ENCODE measurements at places on chromosomes 11 and 22.

GRCh38 chr11:2797121-2797711, 88.4 kb downstream of the CDKN1C start:
- DNase-seq = no peak

- no peak for DNase-seq
These were observed 2.2 kb downstream of the RIN1 start for GRCh38 chr11:66333896-66334604.

DNA sequence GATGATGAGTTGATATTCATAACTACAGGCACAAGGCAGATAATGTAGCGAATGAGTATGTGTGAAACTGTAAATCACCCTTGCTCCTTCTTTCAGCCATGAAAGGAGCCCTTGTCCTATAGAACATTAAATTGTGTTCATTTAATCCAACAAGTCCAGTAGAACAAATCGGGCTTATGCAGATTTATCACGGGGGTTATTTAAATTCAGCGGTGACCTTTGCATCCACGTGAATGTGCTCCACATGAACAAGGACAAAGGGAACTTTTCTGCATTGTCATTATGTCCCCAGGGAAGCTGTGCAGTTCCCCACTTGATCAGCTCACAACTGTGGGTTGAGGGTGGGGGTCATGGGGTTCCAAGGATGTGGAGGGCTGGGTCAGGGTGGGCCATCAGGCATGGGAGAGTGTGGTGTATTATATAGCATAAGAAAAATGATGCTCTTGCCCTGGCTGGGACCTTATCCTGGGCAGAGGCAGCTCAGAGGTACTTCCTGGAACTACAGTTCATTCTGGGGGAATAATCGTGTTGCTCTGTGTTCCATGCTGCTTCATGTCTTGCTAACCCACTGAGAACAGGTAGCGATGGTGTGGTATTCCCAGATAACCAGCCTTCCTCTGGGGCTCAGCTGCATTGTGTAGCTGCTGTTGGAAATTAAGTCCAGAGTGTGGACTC, 306.6 kb downstream of the FAT3 start:
- no peak for DNase-seq

- peak; percentile 99 for DNase-seq
These were observed 26.1 kb downstream of the GDPD5 start for GRCh38 chr11:75499423-75500190.

- DNase-seq = no peak
These were observed 52.4 kb downstream of the PTPRJ start for GRCh38 chr11:48032721-48033120.

- DNase-seq = no peak
These were observed 24.6 kb downstream of the IGHMBP2 start for GRCh38 chr11:68928136-68928880.

DNA sequence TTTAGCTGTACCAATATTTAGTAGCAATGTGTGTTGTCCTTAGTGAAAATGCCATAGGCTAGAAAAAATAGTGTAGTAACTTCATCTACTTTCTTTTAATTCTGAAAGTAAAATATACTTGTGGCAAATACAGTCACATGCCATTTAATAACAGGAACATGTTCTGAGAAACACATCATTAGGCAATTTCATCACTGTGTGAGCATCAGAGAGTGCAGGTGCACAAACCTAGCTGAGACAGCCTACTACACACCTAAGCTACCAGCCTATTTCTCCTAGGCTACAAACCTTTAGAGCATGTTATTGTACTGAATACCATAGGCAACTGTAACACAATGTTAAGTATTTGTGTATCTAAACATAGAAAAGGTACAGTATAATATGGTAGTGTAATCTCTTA, 127.0 kb upstream of the PITPNB start:
- DNase-seq = no peak

DNA sequence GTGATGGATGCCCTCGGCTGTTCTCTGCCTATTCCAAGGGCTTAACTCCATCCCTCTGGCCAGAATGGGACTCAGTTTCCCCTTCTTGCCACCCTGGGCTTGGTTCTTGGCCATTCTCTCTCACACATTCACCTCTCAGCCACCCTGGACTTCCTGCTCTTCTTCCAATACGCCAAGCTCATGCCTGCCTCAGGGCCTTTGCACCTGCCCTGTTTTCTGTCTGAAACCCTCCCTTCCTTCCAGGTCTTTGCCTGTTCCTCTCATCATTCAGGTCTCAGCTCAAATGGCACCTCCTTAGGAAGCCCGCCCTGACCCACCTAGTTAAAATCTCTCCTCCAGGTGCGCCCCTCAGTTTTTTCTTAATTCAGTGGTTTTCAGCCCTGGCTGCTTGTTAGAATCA, 76.6 kb upstream of the TP53I11 start:
- no peak for DNase-seq

DNA sequence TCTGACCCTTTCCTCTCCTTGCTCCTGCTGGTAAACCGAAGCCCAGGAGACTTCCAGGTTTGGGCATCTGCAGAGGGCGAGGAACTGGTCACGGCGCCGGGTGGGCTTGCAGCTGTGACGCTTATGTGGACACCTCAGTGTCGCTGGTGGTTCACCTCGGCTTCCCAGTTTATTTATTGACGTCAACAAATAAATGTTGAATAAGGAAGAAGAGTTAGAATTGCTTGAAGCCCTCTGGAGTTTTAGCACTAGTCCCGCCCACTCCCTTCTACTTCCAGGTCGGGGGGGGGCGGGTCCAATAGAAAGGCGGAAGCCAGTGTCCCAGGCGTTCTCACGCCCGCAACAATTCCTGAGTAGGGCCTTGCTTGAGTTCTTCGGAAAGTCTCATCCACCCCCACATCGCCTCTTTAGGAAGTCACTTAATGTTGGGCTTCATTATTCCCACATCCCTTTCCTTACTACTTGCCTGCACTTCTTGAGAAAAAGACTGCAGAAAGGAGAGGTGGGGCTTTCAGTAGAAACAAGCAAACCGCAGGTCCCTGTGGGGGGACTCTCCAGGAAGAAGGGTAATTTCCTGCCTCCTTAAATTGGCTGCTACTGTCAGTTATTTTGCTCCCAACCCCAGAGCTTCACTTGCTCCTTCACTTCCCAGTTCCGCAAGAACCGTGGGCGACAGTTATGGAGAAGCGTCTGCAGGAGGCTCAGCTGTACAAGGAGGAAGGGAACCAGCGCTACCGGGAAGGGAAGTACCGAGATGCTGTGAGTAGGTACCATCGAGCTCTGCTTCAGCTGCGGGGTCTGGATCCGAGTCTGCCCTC, at the start of gene TTC9C:
TTC9C (plus strand) TSS at position 316 of the 818 bp plus-strand sequence; CDS start at position 679, 363 bp downstream.
- DNase-seq = peak; percentile 85

GRCh38 chr11:104432526-104432925, 268.6 kb upstream of the PDGFD start:
- DNase-seq = no peak

GRCh38 chr11:69496631-69497220, 15.3 kb downstream of the LINC01488 start:
- peak; percentile 68 for DNase-seq

DNA sequence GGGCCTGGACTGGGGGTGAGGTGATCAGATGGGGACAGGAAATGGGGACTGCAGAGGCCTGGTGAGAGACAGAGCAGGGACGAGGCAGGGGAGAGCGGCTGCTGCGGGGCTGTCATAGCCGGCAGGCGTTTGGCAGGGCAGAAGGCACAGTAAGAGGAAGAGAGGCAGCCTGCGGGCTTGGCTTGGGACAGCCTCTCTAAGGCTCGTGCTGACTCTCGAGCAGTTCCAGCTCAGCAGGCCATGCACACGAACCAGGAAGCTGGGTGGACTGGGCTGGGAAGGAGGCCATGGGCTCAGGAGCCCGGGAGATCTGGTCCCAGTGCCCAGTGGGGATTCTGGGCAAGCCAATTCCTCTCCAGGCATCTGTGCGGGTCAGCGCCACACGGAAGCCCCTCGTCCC, 19.6 kb upstream of the EIF3D start:
- no peak for DNase-seq

DNA sequence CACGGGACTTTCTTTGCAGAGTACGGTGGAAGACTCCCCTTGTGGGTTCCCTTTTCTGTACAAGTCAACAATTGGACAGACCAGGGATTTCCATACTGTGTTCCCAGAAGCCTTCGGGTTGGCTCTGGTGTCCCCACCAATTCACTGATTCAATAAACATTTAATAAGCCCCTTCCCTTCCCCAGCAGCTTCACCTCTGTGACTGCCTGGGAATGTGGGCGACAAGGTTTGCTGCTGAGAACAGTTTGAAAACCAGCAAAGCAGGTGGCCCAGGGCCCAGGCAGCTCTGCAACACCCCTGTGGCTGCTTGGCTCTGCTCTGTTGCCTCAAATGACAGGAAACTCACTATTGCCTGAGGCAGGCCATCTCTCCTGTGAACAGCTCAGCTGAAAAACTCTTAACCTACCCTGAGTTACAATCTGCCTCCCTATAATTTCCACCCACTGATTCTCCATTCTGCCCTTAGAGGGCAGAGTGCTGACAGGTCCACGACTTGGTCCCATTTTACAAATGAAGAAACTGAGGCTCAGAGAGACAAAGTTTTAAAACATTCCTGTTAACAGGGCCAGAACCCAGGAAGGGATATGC, 10.4 kb downstream of the ADORA2A start:
- DNase-seq = no peak

- no peak for DNase-seq
These were observed 826 bp upstream of the PTPRJ start for GRCh38 chr11:47979378-47980087.

DNA sequence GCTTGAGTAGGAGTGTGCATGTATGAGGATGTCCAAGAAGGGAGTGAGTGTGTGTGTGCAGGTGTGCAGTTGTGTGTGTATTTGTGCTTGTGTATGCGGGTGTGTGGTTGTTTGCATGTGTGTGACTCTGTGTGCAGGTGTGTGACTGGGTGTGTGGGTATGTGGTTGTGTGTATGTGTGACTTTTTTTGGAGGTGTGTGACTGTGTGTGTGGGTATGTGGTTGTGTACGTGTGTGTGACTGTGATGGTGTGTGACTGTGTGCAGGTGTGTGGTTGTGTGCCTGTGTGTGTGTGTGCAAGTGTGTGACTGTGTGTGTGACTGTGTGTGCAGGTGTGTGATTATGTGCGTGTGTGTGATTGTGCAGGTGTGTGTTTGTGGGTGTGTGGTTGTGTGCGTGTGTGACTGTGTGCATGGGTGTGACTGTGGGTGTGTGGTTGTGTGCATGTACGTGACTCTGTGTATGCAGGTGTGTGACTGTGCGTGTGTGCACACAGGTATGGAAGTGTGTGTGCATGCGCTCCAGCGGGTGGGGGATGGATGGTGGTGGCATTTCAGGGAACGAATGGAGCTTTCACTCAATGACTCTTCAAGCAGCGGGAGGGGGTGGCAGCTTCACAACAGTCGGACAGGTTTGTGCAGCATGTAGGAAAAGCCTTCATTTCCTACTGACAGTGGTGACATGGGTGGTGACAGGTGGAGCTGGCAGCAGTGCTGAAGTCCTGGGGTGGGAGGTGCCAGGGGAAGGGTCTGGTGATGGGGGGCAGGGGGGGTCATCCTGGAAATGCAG, 47.6 kb downstream of the CACNA1I start:
- no peak for DNase-seq

GRCh38 chr11:11985016-11985715, 23.3 kb downstream of the DKK3 start:
- no peak for DNase-seq

DNA sequence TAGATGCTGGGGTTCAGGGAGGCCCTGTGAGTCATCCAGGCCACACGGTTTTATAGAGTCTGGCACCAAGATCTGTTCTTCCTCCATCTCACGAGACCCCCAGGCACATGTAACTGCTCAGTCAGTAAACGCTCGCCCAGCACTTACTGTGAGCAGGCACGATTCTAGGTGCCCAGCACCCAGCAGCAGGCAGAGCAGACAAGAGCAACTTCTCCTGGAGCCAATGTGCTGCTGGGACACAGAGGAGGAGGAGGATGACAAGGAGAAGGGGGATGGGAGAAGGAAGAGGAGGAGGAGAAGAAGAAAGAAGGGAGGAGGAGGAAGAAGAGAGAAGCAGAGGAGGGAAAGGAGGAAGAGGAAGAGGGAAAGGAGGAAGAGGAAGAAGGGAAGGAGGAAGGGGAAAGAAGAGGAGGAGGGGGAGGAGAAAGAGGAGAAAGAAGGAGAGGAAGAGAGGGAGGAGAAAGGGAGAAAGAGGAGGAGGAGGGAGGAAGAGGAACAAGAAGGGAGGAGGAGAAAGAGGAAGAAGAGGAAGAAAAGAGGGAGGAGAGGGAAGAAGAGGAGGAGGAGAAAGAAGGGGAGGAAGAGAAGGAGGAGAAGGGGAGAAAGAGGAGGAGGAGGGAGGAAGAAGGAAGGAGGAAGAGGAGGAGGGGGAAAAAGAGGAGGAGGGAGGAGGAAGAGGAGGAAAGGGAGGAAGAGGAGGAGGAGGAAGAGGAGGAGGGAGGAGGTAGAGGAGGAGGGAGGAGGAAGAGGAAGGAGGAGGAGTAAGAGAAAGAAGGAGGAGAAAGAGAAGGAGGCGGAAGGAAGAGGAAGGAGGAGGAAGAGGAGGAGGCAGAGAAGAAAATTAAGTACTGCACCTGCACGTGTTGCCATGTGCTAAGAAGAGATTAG, 77.6 kb upstream of the RTL6 start:
- DNase-seq = no peak

- DNase-seq = no peak
These were observed 7.6 kb downstream of the DDIAS start for GRCh38 chr11:82909015-82909640.

DNA sequence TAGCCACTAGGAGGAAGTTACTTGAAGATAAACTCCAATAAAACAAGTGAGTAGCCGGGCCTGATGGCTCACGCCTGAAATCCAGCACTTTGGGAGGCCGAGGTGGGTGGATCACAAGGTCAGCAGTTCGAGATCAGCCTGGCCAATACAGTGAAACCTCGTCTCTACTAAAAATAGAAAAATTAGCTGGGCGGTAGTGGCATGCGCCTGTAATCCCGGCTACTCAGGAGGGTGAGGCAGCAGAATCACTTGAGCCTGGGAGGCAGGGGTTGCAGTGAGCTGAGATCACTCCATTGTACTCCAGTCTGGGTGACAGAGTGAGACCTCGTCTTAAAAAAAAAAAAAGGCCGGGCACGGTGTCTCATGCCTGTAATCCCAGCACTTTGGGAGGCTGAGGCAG, 34.0 kb upstream of the CLPB start:
- DNase-seq = no peak

DNA sequence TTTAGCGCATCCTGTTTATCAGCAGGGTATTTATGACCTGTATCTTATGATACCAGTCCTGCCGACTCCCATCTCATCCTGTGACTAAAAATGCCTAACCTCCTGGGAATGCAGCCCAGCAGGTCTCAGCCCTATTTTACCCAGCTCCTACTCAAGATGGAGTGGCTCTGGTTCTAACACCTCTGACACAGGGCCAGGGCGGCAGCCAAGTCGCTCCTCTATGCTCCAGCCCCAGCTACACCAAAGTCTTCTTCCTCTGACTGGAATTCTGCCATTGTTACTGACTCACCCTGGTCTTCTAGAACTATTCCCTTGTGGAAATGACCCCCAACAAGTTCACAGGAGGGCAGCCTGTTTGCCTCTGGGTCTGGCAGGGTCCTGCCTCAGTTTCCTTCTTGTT, 7.9 kb upstream of the C1QTNF6 start:
- no peak for DNase-seq

- no peak for DNase-seq
These were observed at the start of gene OTOG for GRCh38 chr11:17547051-17547577. Gene OTOG, plus strand, starts transcription at chr11:17547259. Its CDS starts 114 bp downstream, at chr11:17547373.

GRCh38 chr11:111527279-111527678, 12.7 kb downstream of the HOATZ start:
- no peak for DNase-seq

GRCh38 chr11:9030601-9031000, 26.8 kb upstream of the NRIP3 start:
- DNase-seq = no peak

- DNase-seq = no peak
These were observed 26.5 kb upstream of the PRDM10 start for GRCh38 chr11:130029137-130029536.
